ENCODE measurements at places on chromosomes 16 and 17. TPM values are rescaled to one million over a fixed set of nuclear protein-coding genes. Genes with fewer than 3 reads are reported as not detected.

- DNase-seq, result no peak
Measured at GRCh38 chr17:79848370-79848766, 9.1 kb upstream of the CBX4 start.

HASPIN gene
- total RNA-seq, result 5.5 TPM

TRPV3 gene
- 0.43 TPM for total RNA-seq

PTGES3L gene
- total RNA-seq, result 1.3 TPM
